ENCODE measurements at places on chromosomes 5 and 9.

DNA sequence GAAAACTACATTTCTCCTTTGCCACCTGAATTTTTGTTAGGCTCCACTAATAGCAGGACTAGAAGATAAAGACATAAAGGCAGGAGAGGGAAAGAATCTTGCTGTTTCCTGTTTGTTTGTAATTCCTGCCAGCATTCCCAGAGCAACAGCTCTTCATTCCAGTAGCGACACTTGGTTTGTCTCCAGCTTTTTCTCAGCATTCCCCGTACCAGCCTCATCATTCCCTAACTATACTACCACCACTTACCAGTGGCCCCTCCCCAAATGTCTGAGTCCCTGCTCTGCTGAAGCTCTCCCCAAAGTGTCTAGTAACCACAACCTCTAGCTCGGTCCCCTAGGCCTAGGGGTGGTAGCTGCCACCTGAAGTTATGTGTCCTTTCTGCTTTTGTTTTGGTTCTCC lies 18.6 kb downstream of the CETN3 start:
- no peak for DNase-seq

DNA sequence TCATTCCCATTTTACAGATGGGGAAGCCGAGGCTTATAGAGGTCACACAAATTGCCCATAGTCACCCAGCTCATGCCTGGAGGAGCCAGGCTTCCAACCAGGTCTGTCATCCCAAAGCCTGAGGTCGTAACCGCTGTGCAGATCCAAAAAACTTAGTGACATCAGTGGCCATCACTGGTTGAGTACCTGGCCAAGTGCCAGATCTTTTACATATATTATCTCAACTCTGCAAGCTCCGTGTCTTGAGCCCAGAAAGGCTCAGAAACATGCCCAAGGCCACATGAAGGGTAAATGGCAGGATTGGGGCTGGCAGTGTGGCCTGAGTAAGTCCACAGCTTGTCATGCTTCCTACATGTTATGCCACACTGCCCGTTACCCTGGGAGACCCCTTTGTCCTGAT lies 13.5 kb downstream of the CFAP77 start:
- no peak for DNase-seq

DNA sequence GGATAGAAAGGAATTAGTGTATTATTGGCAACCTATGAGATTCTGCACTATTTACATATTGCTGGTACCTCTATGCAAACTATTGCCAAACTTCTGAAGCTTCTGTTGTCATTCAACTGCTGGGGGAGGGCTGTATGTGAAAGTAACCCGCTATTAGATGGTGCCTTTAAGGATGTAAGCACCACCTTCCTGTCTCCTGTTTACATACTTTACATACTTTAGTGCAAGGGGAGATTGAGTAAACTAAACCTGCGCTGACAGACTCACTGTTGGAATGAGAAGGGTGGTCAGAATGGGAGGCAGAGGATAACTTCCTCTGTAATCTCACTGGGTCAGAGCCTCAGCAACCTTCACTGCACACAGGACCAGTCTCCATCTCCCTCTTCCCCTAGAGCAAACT lies 123.8 kb downstream of the NR3C1 start:
- no peak for DNase-seq

- DNase-seq, result no peak
Observed at GRCh38 chr5:10264604-10265003, 14.5 kb downstream of the CCT5 start.

DNA sequence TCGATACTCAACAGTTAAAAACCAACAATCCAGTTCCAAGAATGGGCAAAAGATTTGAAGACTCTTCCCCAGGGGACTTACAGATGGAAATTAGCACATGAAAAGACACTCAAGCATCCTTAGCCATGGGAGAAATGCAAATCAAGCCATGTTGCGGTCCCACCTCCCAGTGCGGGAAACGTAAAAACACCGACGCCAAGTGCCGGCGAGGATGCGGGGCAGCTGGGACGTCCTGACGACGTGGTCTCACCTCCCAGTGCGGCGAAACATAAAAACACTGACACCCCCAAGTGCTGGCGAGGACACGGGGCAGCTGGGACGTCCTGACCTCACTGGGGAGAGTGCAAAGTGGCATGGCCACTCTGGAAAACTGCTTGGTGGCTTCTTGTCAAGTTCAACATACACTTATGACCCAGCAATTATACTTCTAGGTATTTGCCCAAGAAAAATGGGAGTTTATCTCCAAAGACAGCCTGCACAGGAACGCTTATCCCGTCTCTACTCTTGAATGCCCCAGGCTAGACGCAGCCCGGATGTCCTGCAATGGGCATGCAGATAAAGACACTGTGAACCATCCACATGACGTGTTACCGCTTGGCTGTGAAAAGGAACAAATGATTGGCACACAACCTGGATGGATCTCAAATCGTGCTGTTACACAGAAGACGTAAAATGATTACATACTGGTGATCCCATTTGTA lies 60.1 kb upstream of the UBAC1 start:
- no peak for DNase-seq

GRCh38 chr9:92119586-92119985 lies 4.4 kb upstream of the SPTLC1 start:
- no peak for DNase-seq

- DNase-seq, result no peak
Observed at GRCh38 chr5:133957591-133957990, 10.8 kb downstream of the C5orf15 start.

DNA sequence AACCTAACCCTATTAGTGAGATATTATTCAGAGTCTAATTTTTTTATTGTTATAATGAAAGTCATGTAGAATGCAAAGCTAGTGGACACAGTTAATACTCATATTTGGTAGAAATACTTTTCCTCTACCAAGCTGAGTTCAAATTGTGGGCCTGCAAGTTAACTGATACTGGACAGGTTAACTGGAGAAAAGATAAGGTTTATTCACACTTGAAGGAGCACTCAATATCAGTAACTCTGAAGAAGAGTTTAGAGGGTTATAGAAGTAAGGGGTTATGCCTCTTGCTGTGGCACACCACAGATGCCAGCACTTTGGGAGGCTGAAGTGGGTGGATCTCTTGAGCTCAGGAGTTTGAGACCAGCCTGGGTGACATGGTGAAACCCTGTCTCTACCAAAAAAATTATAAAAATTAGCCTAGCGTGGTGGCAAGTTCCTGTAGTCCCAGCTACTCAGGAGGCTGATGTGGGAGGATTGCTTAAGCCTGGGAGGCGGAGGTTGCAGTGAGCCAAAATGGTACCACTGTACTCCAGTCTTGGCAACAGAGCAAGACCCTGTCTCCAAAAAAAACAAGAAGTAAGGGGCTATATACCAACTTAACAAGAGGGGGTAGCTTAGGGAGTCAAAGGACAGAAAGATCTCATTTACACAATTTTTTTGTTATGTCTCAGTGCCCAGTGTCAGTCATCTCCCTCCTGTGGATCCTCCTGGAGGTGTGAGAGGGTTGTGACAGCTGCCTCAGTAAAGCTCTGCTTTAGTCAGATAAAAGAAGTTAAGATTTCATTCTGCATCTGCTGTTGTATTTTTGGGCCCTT lies 121.2 kb upstream of the GRHPR start:
- DNase-seq, result no peak
